ENCODE measurements at places on chromosomes 7 and 10.

DNA sequence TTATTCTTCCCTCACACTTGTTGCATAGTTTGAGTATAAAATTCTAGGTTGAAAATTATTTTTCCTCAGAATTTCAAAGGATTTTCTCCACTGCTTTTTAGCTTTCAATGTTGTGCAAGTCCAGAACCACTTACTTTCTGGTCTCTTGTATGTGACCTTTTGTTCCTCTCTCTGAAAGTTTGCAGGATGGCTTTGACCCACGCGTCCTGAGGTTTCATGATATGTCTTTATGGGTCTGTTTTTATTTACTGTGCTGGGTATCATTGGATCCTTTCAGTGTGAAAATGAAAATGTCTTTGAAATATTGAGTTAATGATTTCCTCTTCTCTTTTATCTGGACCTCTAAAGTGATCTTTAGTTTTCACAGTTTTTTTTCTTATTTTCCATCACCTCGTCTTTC lies 38.5 kb downstream of the C1GALT1 start:
- no peak for DNase-seq

DNA sequence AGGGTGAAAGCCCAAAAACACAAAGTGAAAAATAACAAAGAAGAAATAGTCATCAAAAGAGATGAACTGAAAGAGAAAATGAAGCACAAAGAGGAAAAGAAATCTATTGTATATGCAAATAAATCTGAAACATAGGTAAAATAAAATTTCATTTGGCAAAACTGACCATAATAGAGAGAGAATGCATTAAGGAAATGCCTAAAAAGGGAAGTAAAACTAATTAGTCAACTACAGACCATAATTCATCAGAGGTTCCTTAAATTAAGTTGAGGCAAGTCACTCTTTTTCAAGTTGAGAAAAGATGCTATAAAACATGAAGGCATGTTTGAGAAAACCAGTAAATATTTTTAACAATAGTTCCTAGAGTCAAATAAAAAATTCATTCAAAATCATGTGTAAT lies 233.3 kb downstream of the LRRN3 start:
- DNase-seq, result no peak

DNA sequence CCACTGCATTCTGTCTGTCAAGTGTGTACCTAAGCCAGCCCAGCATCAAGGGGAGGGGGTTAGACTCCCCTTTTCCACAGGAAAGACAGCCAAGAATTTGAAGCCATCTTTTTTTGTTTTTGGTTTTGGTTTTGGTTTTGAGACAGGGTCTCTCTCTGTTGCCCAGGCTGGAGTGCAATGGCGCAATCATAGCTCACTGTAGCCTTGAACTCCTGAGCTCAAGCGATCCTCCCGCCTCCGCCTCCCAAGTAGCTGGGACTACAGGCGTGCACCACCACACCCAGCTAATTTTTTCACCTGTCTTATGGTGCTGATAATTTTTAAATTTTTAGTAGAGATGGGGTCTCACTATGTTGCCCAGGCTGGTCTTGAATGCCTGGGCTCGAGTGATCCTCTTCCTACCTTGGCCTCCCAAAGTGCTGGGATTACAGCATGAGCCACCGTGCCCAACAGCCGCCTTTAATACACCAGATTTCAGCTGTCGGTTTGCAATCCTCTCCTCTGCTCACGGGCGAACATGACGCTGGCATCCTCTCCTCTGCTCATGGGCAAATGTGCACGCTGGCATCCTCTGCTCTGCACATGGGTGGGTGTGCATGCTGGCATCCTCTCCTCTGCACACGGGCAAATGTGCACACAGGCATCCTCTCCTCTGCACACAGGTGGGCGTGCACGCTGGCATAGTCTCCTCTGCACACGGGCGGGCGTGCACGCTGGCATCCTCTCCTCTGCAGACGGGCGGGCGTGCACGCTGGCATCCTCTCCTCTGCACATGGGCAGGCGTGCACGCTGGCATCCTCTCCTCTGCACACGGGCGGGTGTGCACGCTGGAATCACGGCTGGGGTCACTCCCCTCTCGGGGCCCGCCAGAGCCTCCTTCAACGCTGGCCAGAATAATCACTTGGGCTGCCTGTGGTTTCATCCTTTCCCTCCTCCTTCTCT lies 56.0 kb upstream of the PDGFA start:
- no peak for DNase-seq

DNA sequence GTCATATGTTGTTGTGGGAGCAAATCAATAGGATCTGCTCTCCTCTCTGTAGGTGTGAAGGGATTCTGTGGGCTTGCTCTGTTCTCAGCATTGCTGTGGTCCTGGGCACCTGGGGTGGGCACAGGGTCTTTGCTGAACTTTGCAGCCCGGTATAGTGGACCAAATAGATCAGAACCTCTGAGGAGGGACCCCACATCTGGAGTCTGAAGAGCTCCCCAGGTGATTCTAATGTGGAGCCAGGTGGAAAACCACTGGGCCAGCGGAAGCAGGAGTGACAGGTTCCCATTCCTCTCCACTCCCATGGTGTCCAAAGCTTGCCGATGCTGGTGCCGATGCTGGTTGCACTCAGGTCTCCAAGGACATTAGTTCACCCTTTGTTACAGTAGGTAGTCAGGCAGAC lies 257.2 kb downstream of the GLRX3 start:
- no peak for DNase-seq

DNA sequence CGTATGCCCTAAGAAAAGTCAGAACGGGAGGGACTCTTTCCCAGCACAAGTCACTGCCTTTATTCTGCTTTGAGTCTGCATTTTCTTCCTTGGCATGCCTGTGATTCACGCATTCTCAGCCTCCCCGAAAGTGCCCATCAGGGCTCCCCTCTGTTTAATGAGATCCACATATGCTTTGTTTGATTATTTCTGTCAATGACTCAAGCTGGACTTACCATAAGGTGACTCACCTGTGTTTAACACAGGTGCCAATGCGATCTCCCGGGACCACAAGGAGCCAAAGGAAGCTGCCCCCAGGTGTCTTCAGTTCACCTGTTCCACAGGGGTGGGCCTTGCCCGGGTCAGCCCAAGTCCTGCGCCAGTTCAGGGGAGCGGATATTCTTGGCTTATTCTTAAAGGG lies 386.0 kb upstream of the SHH start:
- DNase-seq, result no peak

GRCh38 chr7:131302876-131303707 lies 24.6 kb upstream of the MKLN1 start:
- DNase-seq, result peak; percentile 66

DNA sequence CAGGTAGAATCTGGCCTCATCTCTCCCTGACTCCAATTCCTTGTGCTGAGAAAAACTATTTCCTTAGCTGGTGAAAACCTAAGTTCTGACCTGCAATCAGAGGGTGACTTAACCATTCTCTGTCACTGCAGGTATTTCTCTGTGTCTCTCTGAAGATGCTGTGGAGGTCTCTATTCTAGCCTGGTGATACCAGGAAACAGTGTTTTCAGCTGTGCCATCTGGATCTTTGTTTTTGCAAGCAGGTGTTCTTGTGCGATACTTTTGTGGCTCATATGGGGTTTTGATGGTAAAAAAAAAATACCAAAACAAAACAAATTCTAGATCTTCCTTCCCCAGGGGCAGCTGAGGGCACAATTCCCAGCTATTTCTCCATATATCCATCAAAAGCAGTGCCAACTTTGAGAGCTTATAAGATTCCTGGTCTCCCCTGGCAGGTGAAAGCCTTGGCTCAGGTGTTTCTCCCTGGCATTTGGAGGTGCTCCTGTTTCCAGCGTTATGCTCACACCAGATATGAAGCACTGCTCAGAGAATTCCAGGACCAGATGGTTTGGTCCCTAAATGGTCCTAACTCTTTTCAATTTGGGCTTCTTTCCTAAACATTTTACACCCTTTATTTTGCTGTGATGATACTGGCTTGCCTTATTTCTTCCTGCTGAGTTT lies 9.9 kb upstream of the NPVF start:
- DNase-seq, result no peak

DNA sequence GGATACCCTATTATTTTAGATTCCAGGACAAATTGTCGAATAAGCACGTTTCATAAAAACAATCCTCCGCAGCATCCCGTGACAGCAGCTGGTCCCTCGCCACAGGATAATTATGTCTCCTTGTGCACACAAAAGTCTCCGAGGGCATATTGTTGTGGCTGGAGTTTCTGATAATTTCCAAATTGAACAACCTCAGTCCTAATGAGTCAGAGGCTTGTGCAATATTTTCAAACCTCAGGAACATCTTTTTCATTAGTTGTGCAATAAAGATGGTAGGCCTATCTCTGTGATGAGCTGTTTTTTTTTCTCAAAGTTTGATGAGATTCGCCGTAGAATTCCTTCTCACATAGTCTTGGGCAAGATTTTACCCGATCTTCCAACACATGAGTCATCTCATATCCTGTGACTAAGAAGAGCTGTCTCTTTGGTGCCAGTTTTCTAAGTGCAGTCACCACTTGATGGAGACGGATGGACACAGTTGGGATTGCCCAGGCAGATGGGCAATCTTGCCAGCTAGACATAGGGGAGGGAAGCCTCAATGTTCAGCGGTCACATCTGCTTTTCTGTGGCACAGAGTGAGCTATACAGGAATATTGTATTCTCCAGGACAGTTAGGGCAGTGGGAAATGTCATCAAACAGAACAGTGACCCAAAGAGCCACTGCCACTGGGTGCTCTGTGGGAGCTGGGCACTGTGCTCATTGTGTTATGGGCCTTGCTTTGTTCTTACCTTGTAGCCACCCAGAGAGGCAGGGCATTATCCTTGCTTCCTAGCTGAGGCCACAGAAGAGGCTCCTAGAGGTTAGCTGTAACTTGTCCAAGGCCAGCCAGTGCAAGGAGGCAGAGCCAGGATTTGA lies 7.8 kb downstream of the HTRA1 start:
- peak; percentile 55 for DNase-seq

All from SK-MEL-5 (cell line).